Cerebellar nuclear complex (tissue), 1 donor: ENCODE measurements at places on chromosomes 13 and 19.

- DNase-seq: no peak
Measured at GRCh38 chr13:40223585-40223984, 442.9 kb downstream of the FOXO1 start.

DNA sequence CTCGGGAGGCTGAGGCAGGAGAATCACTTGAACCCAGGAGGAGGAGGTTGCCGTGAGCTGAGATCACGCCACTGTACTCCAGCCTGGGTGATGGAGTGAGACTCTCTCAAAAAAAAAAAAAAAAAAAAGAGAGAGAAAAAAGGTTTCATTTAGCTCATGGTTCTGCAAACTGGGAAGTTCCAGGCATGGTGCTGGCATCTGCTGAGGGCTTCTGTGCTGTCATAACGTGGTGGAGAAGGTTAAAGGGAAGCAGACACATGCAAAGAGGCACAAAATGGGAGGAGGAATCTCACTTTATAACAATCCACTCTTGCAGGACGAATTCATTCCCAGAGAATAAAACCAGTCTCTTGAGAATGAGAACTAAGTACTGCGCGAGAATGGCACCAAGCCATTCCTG, 34.9 kb upstream of the SIAH3 start:
- DNase-seq: no peak

- no peak for DNase-seq
Measured at GRCh38 chr13:65011378-65011777, 2218.8 kb downstream of the PCDH9 start.

- DNase-seq: no peak
Measured at GRCh38 chr13:85314686-85315085, 484.5 kb downstream of the SLITRK6 start.

DNA sequence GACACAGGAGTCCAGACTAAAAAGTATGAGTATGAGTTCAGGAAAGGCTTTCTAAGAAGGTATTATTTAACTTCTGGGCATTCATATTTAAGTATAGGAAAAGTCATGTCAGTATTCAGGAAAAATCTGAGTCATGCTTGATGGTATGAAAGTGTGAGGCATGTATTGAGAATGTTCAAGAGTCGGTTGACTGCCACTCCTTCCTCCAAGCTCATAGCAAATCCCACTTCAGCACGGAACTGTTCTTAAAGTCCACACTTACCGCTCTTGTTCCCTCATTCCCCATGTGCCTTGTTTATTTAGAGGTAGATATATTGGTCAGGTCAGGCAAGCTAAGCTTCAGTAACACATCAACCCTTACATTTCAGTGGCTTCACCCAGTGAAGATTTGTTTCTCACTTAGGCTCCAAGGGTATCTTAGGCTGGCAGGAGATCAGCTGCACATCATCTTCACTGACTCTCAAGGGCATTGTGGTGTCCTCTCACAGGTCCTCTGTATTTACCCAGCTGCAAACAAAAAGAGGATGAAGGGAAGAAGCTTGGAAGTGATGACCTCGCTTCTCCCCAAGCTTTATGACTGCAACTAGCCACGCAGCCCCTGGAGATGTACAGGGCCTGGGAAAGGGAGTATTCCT, 1189.2 kb downstream of the EFNB2 start:
- no peak for DNase-seq

- no peak for DNase-seq
Measured at GRCh38 chr13:20006206-20006605, 47.7 kb downstream of the ZMYM2 start.
